Retinal pigment epithelial cell (primary cell): ENCODE measurements at places on chromosomes 2 and 18.

DNA sequence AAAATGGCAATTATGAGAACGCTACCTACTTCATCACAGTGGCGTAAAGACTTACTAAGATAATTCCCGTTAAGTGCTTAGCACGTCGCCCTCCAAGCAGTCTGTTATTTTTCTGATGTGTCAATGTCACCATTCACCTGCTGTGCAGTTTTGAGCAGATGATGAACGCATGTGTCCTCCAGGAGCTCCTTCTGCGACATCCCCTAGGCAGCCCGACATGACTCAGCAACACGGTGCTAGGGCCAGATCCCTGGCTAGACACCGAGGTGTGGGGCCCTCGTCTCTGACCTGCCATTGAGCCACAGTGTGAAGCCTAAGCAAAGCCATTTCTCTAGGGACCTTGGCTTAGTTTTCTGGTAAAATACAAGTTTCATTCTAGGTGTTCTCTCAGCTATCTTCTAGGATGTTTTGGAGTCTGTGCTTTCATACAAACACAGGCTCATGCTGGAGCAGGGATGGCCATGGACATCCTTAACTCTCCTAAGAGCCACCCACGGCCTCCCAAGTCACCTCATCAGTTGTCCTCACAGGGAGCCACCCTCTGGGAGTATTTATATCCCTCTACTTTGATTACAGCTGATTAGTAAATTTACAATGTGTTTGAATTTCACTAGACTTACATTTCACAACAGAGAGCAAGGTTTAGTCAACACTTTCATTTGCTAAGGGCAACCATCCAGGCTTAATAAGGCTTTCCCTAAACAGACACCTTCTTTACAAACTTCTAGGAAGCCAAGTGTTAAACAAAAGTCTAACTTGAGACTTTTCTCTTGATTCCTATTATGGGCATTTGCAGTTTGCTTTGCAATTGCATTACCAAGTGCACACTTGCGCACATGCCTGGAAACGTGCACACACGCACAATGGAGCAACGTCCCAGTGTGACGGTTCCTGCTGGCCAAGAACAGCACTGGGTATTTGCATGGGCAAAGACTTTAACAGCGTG is 376.8 kb upstream of the ID2 start:
- DNase-seq = no peak

DNA sequence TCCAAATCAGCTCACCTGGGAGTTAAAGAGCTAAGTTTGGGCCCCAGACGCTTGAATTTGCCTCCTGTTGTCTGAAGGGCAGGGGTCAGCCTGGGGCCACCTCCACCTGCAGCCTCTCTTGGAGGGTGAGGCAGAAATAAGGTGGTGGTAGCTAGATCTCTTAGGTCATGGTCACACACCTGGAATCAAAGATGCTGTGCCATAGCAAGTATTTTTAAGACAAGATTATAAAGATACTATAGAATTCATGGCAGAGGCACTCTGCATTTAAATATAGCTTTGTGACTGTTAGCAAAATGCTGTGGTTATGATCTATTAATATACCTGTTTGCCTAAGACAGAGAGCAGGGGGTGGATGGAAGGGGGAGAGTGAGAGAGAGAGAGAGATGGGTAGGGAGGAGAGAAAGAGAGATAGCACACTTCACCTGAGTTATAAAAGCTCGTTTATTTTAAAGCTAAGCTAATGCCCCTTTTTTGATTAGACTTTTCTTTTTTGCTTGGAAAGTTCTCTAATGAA is 242.7 kb downstream of the TMEM182 start:
- no peak for DNase-seq

- DNase-seq = no peak
Measured at GRCh38 chr2:15307526-15307925, 253.6 kb downstream of the NBAS start.

DNA sequence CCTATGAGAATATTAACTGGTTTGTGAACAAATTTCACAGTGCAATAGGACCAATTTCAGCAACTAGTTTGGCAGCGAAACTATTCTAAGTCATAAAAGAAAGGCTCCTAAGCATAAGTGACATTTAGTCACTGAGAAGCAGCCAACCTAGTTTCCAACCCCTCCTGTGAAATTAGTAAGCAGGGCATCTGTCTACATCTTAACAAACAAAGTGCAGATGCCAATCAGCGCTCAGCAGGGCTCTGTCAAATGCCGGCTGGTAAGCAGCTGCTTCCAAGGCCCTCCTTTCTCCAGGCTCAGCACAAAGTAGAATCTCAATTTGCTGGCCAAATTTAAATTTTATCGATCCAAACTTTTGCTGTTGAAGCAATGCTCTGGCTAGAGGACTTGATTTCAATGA is 124.7 kb downstream of the ICOS start:
- DNase-seq = no peak

- DNase-seq = peak; percentile 14
Measured at GRCh38 chr2:101119431-101119830, 31.8 kb downstream of the TBC1D8 start.

GRCh38 chr2:100235098-100235497 is 87.2 kb downstream of the LONRF2 start:
- no peak for DNase-seq

GRCh38 chr18:41972067-41972925 is 17.3 kb downstream of the PIK3C3 start:
- DNase-seq = no peak

DNA sequence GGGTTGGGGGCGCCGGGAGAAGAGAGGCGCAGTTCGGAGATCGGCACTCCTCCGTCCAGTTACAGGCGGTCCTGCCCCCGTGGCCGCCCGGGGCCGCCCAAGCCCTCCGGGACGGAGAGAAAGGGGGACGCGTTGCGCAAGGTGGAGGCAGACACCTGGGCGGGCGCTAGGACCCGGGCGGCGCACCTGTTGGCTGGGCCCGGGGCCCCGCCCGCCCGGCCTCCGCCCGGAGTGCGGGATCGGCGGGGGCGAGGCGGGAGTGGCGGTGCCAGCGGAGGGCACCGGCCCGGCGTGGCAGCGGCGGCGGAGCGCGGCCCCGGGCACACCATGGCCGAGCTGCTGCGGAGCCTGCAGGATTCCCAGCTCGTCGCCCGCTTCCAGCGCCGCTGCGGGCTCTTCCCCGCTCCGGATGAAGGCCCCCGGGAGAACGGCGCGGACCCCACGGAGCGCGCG is at the start of gene SGPP2:
Gene SGPP2, plus strand, starts transcription at position 268 of the 453 bp plus-strand sequence. Its CDS starts 60 bp downstream, at position 328.
- no peak for DNase-seq

DNA sequence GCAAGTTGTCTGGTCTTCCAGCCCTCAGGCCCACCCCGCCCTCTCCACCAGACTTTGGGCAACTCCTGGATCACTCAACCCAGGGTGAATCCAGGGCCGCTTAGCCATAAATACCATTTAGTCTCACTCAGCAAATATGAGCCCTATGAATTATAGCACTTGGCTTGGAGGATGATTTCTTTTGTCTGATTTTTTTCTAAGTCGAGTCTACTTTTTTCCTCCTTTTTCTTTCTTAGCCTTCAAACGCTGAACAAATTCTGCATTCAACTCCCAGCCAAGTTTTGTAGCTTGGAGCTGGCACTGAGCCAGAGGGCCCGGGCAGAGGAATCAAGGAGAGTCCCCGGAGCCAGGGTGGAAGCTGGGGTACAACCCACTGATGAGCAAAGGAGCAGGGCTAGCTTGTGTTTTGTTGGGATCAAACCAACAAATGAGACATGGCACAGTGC is 48.7 kb downstream of the SERTAD2 start:
- no peak for DNase-seq

GRCh38 chr2:55151733-55152433 is 80.2 kb downstream of the CLHC1 start:
- DNase-seq = no peak
